Mucosa of descending colon (tissue), 3 donors: ENCODE measurements at places on chromosomes 6 and 20. TPM values are rescaled to one million over a fixed set of nuclear protein-coding genes. Genes with fewer than 3 reads are reported as not detected.

- no peak for DNase-seq
These were observed 43.4 kb downstream of the ZHX3 start for GRCh38 chr20:41274152-41274551.

Gene DUSP15
- total RNA-seq = 0.58 TPM

- DNase-seq = no peak
These were observed 34.0 kb downstream of the BPIFB4 start for GRCh38 chr20:33113387-33113908.

GRCh38 chr6:41970436-41970846, 28.8 kb upstream of the CCND3 start:
- no peak for DNase-seq

Gene WFDC2
- 183 TPM for total RNA-seq

Gene MUC22
- not detected for total RNA-seq

DNA sequence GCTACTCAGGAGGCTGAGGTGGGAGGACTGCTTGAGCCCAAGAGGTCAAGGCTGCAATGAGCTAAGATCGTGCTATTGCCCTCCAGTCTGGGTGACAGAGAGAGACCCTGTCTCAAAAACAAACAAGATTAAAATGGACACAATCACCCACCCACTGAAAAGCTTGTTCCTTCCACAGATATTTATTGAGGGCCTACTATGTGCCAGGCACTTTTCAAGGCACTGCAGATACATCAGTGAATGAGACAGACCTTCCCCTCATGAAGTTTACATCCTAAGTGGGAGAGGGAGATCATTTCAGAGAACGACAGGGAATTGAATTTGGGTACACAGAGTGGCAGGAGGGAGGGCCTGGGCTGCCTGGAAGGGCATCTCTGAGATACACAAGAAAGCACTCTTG, 14.4 kb downstream of the RSPO4 start:
- no peak for DNase-seq

DNA sequence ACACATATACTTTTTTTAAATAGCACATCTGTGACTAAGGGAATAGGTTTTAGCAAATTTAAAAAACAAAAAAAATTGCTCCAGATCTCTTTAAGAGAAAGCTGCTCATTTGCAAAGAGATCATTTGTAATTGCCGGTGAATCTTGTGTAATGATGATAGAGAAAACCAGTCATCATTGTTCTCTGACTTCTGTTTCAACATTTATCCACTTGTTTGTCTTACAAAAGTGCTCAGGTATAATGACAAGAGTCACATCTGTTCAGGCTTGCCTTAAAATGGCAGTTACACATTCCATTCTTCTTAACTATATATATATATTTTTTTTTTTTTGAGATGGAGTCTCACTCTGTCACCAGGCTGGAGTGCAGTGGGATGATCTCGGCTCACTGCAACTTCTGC, 165.2 kb downstream of the AIG1 start:
- no peak for DNase-seq

Gene INSM1
- total RNA-seq = 2.8 TPM

DNA sequence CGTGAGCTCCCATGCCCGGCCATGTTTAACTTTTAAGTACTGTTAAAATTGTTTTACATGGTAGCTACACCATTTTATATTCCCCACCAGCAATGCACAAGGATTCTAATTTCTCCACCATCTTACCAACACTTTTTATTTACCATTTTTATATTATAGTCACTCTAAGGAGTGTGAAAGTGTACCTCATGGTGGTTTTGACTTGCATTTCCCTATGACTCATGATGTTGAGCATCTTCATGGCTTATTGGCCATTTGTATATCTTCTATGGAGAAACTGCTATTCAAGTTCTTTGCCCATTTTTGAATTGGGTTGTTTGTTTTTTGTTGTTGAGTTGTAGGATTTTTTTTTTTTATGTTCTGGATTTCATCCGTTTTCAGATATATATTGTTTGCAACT, 15.6 kb upstream of the BPHL start:
- no peak for DNase-seq

DNA sequence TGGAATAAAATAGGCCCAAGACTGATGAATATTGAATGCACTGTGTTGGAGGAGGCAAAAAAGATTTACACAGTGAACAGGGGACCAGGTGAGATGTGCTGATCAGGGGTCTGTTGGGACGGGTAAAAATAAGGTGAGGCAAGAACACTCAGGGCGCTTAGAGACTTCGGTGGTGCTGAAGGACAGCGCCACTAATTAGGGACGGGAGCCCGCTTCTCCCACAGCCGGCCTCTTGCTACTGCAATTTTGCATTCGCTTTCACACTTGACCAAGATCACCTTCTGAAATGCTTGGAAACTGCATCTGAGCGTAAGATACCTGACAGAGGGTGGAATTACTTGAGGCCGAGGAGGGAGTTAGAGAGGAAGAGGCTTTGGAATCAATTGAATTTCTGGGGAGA, 7.3 kb downstream of the TFAP2D start:
- no peak for DNase-seq

DNA sequence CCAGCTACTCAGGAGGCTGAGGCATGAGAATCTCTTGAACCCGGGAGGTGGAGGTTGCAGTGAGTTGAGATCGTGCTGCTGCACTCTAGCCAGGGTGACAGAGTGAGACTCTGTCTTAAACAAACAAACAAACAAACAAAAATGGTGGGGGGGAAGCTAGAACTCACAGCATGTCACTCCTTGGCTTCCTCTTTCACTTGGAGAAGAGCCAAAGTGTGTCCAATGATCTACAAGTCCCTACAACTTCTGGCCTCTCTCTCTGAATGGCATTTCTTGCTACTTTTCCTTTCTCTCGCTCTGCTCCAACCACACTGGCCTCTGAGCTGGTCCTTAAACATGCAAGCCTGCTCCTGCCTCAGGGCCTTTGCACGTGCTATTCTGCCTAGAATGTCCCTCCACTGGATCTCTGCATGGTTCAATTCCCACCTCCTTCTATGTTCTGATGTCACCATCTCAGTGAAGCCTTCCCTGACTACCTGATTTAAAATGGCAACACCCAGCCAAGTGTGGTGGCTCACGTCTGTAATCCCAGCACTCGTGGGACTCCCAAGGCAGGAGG, 8.1 kb downstream of the TLDC2 start:
- no peak for DNase-seq

Gene METTL24
- total RNA-seq = 23.5 TPM

DNA sequence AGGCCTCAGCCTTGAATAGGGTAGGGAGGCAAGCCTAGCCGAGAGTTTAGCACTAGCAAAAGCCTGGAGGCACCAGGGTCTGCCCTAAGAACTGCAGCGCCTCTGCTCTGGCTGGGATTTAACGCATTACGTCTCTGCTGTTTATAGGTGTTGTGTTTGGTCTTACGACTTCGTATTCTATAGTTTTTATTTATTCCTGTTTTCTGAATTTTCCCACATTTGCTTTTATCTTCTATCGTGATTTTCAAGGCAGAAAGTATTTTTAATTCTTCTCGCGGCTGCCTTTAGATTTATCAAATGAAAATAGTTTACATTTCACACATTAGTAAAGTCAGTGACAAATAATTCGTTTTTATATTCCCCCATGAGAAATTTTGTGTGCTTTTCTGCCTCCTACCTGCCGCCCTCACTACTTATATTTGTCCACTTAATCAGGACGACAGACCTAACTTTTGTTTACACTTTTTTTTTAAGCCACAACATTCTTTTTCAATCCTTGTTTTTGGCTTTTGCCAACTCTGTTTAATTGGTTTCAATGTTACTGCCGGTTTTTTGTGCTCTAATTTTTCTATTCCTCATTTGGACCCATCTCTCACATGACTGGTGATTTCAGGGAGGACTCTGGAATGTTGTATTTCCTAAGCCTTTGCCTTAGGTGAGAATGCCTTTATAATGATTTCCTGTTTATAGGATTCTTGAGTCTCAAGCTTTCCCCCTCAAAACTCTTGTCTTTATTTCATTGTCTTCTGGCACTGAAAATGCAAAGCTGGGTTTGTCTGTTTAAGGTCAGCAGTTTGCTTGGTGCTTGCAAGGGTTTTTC, 1.3 kb upstream of the LZTS3 start:
- DNase-seq = no peak

Gene ASIP
- total RNA-seq = not detected

- no peak for DNase-seq
These were observed 171.3 kb upstream of the SSTR4 start for GRCh38 chr20:22863826-22864225.

Gene TEAD3
- total RNA-seq = 28.8 TPM

GRCh38 chr6:139923964-139924475, 549.6 kb upstream of the CITED2 start:
- no peak for DNase-seq

DNA sequence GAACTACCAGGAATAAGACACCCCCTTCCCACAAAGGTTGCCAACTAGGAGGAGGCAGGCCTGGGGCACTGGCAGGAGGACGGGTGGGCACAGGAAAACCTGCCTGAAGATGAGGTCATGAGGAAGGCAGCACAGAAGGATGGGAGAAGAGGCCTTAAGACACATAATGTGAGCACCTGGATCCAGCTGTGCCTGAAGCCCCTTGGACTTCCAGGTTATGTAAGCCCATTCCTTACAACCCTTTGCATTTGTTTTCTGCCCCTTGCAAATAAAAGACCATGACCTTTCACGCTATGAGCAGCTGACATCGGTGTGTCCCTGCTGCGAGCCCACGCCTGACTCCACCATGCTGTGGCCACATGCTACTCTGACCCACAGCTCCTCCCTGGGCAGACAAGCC, 23.4 kb downstream of the KCNQ2 start:
- no peak for DNase-seq

GRCh38 chr6:37741757-37742400, 44.2 kb upstream of the MDGA1 start:
- no peak for DNase-seq
